ENCODE measurements at places on chromosomes 7 and 10.

GRCh38 chr7:44162179-44162578 is 21.0 kb upstream of the MYL7 start:
- no peak for DNase-seq

DNA sequence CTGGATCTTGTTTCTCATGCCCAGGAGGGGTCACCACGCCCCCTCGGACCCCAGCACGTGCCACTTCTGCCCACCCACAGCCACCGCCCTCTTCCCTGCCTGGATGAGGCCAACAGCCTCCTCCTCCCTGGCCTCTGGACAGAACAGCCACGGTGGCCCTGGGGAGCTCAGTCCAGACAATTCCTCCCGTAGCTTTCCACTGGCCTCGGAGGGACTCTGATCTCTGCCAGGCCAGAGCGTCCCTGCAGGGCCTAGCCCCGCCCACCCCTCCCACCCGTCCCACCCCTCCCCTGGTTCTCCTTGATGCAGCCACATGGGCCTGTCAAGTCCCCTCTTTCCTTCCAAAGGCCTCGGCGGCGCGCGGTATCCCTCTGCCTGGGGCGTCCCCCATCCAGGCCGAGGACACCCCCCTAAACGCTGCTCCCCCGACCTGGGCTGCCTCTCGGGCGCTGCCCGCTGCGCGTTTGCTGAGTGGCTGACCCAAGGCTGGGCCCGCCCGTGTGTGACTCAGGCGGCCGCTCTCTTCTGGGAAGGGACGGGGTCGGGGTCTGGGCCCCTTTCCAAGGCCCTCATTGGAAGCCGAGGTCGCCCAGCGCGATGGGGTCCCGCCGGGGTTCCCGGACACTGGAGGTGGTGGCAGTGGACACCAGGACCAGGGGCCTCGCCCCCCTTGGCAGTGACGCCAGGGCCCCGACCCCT is 557 bp downstream of the TMEM120A start:
- DNase-seq, result peak; percentile 17

DNA sequence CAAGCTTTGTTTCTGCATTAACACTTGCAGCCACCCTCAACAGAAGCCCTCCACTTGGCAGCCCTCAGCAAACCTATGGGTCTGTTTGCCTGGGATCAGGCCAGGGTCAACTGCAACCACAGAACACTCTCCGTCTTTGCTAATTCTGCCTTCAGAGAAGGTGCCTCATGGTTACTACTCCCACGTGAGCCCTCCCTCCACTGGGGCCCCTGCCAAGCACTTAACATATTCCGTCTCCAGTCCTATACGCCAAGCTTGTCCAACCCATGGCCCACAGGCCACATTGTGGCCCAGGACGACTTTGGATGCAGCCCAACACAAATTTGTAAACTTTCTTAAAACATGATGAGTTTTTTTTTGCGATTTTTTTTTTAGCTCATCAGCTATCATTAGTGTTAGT is 54.7 kb downstream of the HSPA12A start:
- no peak for DNase-seq

DNA sequence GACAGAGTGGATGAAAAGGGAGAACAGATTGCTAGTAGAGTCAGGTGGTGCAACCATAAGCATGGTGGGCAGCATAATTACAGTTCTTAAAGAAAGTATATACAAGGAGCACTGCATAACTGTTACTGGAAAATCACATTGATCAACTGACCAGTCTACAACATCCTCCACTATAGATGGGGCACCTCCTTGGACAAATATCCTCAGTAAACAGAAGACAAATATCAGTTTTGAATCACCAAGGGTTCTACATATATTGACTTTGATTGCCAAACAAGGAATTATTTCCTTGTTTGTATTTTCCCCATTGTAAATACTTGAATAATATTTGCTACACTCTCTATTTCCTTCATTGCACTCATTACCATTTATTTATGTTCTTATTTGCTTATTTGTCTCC is 17.6 kb upstream of the CRPPA start:
- no peak for DNase-seq

- no peak for DNase-seq
Measured at GRCh38 chr10:42544945-42545344, 93.4 kb downstream of the ZNF33B start.

- DNase-seq, result no peak
Measured at GRCh38 chr10:110052916-110053315, 45.1 kb downstream of the ADD3 start.

DNA sequence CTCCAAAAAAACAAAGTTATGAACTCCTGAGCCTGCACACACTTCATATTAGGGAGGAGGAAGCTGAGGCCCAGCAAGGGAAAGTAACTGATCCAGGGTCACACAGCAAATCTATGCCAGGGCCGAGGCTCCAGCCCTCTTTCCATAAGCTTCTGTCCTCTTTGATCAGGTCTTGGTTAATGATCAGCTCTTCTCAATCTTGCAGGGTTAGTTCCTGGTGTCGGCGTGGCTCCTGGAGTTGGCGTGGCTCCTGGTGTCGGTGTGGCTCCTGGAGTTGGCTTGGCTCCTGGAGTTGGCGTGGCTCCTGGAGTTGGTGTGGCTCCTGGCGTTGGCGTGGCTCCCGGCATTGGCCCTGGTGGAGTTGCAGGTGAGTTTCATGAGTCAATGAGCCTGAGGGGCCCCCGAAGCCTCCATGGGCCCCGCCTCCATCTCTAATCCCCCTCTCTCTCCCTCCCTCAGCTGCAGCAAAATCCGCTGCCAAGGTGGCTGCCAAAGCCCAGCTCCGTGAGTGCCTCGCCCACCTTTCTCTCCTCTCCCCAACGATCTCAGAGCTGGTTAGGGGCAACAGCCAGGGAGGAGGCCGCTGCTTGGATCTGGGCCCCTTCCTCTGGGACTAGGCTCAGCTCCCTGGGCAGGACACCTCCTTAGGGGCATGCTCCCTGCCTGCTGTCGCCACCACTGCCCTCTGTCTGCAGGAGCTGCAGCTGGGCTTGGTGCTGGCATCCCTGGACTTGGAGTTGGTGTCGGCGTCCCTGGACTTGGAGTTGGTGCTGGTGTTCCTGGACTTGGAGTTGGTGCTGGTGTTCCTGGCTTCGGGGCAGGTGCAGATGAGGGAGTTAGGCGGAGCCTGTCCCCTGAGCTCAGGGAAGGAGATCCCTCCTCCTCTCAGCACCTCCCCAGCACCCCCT is 23.7 kb upstream of the LIMK1 start:
- DNase-seq, result no peak

DNA sequence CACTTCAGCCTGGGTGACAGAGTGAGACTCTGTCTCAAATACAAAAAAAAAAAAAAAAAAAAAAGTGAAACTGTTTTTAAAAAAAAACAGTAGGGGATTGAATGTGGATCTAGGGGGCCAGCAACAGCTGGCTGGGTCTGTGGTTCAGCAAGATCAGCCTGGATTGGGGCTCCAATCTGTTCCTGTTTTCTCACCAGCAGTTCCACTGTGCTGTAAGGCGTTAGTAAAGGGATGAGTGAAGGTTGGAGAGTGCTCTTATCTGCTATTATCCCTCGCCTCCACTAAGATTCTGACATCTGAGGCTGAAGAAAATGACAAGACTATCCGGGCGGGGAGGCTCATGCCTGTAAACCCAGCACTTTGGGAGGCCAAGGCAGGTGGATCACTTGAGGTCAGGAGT is 41.6 kb upstream of the GTF2IRD1 start:
- no peak for DNase-seq

DNA sequence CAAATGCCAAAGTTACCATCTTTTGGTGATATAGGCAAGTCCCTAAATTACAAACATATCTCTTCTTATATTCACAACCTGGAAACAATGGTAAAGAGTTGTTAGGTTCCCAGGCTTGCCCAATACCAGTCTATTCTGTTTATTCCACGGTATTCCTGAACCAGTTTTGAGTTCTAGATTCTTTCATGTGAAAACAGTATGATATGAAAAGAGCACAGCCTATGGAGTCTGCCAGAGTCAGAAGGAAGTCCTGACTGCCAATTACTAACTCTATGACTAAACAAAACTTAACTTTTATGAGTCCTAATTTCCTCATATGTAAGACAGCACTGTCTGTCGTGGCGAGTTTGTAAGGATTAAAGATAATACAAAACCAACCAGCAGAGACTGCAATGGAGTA is 5.6 kb downstream of the ABI1 start:
- DNase-seq, result no peak

DNA sequence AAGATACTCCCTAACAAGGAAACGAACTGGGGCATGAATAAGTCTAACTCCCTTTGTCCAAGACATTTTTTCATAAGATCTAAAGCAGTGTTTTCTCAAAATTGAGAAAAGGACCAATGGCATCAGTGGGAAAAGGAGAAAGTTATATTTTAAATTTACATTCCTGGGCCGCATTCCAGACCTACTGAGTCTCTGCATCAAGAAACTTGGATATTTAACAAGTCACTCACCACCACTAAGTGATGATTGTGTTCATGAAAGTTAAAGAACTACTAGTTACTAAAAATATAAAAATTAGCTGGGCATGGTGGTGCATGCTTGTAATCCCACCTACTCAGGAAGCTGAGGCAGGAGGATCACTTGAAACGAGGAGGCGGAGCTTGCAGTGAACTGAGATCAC is 149.6 kb upstream of the MEOX2 start:
- DNase-seq, result no peak

DNA sequence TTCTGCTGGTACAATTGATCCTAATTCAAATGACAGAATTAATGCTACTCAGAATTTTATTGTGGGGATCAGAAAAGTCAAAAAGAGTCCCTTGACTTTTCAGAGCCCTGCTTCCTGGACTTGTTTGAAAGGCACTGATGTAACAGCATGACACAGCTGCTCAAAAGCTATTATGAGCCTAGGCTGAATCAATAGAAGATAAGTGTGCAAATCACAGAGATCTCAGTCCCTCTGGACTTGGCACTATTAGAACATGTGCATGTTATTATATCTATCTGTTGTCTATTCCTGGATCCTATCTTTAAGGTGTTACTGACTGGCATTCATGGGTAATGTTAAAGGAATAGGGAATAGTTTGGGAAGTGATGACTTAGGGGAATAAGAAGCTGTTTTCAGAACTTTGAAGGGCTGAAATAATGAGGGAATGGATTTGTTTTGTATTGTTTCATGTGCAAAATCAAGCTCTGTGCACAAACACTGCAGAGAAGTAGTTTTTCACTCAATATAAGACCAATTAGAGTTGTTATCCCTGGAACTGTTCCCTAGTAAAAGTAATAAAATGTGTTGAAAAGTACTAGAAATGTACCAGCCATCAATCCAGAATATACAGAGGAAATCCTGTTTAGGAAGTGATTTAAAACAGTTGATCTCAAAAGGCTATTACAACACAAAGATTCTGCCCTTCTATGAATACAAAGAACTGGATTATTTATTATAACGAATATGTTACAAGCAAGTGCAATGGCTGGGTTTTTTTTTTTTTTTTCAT is 814.9 kb upstream of the C7orf33 start:
- DNase-seq, result no peak

DNA sequence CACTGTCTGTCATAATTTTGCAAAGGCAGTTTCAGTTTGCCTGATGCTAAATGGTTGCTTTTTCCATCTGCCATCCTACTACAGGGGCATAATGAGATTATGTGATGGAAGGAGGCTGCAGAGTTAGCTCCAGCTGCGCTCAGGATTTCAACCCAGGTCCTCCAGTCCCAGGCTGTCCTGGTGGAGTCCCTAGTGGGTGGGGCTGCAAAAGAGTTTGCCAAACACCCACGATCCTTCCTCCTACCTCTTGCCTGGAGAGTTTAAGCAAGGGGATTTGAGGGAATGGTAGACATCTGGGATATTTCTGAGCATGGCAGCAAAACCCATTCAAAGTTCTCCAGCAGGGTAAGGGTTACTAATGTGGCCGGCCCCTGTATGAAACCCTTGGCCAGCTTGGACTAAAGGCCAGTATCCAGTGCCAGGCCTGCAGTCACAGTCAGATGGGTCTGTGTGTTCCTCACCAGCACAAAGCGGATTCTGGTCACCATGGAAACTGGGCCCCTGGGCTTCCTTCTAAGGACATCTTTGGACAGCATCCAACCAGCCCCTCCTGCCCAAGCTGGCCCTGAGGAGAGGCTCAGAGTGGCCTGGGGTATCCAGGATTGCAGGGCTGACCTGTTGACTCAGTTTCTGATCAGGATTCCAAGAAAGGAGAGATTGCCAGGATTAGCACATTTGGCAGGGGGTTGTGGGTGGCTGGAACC is 42.7 kb upstream of the CHST3 start:
- no peak for DNase-seq

GRCh38 chr7:90709501-90710465 is 113.7 kb downstream of the CDK14 start:
- no peak for DNase-seq

GRCh38 chr7:94154858-94155257 is 150.7 kb upstream of the BET1 start:
- no peak for DNase-seq

DNA sequence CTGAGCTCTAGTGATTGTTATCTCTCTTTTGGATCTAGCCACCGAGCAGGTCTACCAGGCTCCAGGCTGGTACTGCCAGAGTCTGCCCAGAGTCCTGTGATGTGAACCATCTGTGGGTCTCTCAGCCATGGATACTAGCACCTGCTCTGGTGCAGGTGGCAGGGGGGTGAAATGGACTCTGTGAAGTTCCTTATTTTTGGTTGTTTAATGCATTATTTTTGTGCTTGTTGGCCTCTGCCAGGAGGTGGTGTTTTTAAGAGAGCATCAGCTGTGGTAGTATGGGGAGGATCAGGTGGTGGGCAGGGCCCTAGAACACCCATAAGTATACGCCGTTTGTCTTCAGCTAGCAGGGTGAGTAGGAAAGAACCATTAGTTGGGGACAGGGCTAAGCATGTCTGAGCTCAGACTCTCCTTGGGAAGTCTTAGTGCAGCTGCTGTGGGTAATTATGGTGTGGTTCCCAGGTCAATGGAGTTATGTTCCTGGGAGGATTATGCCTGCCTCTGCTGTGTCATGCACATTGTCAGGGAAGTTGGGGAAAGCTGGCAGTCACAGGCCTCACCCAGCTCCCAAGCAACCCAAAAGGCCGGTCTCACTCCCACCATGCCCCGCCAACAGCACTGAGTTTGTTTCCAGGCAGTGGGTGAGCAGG is 81.8 kb downstream of the NPSR1 start:
- no peak for DNase-seq

DNA sequence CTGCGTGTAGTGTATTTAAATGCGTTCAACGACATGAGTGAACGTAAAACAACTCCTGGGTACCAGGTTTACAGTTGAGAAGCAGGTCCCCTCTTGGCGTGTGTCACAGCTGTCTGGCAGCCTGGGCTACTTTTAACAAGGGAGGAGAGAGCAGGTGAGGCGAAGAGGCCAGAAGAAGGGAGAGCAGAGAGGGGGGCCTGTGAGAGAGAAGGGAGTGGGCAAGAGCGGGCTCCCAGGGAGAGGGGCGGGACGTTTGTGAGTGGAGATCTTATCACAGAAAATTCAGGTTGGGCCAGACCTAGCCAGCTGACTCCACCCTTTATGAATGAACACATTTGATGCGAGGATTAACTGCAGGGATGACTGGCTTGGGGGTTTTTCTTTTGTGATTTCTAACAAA is 154.0 kb downstream of the CAMK1D start:
- DNase-seq, result no peak

- DNase-seq, result no peak
Measured at GRCh38 chr7:39588416-39588815, 22.2 kb downstream of the YAE1 start.

GRCh38 chr10:35857860-35858259 is 215.8 kb upstream of the FZD8 start:
- no peak for DNase-seq

All from stimulated activated CD4-positive, alpha-beta T cell treated with anti-CD3 and anti-CD28 coated beads, Interleukin-15, amount 100 ng/mL, for 24 hours (primary cell).